ENCODE measurements at places on chromosomes 3 and 15.

DNA sequence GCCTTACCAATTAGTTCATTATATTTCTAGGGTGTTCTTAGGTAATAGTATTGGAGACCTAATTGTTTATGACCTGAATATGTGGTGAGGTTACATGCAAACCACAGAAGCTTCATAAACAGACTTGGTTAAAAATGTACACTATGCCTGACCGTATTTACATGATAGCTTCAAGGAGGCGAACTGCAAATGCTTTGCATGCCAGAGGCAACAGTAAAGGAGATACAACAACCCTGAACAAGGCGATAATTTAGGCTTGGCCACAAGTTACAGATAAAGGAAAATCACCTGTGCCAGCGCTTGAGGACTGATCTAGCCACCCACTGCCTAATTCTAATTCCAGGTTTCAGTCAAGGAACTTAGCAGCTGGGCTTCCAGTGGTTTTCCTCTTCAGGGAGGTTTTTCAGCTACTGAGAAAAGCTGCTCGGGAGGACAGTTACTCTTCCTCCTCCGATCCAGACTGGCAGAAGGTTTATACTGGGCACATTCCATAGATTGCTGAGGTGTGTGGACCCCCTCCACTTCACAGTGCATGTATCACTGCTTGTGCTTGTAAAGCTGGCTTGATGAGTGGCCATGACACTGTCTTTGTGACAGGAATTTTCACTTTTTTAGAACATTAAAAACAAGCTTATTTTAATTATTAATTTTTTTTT lies 95.6 kb downstream of the DHX36 start:
- DNase-seq: no peak

- DNase-seq: peak; percentile 88
Observed at GRCh38 chr15:45458746-45459403, 63.7 kb downstream of the SLC30A4 start.

DNA sequence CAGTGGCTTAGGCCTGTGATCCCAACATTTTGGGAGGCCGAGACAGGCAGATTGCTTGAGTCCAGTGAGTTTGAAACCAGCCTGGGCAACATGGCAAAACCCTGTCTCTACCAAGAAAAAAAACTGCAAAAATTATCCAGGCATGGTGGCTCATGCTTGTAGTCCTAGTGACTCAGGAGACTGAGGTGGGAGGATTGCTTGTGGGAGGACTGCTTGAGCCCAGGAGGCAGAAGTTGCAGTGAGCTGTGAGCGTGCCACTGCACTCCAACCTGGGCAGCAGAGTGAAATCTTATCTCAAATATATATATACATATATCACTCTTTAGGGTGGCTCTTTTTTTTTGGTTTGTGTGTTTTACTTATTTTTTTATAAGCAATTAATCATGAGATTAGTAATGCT lies 83.7 kb upstream of the WDR72 start:
- no peak for DNase-seq

DNA sequence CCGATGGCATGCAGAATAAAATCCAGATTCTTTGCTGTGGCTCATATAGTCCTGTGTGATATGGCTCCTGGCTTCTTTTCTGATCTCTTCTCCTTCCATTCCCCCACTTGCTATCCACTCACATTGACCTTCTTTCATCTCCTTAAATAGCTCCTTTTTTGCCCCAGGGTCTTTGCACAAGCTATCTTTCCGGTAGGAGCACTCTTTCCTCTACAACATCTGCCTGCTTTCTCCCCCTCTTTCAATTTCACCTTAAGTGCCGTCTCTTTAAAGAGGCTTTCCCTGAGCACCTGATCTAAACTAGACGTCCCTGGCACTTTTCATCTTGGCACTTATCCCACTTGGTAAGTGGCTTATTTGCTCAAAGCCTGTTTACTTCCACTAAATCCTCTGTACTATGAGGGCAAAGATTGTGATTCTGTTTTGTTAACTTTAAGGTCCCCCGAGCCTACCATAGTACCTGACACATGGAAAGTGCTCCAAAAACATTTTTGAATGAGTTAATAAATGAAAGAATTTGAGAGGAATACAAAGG lies 323.3 kb upstream of the TLE3 start:
- DNase-seq: no peak

DNA sequence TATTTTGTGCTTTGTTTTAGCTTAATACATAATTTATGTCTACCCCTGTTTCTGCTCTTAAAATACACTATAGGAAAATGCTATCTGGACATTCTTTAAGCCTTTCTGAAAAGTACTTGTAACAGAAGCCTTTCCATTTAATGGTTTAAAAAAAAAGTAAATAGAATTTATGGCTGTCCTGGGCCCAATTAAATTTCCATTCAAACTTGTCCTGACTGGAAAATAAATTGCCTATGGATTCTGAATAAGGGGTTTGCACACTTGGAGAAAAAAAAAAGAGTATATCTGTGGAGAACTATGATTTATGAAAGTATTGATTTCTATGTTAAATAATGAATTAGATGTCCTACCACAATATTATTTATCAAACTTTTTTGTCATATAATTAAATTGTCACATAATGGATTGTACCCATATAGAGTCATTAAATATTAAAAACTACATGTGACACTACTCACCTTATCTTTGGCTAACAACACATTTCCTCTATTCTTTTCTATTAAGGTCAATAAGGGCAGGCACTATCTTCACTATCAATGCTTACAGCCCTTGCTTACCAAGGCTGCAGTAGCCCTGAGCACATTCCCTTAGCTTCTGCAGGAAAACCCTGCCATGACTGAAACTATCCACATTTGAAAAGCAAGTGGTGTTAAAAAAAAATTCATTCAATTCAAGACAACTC lies 396.1 kb upstream of the ROBO2 start:
- DNase-seq: no peak

DNA sequence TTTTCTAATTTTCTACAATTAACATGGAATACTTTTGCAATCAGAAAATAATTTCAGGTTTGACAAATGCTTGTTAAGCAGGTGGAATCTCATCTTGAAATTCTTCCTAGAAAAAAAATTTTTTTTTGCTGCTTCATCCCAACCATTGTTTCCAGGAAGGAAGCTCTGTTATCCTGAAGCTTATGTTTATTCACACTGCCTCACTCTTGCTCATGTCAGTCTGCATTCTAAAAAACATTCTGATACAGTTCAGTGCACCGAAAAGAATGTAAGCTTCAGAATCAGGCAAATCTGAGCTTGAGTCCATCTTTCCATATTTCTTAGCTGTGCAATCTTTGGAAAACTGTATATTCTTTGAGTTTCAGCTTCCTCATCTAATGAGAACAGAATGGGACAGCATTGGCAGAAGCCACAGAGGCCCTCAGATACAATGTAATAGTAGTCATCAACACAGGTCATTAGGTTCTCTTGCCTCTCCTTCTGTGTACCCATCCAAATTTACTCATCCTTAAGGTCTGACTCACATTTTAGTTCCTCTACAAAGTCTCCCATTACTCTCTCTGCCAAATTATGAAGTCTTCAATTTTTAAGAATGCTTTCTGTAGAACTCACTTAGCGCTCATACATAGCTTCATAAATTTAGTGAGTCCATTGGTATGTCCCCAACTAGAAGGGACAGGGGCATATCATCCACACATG lies 881.8 kb upstream of the NR2F2 start:
- DNase-seq: no peak

GRCh38 chr3:71260782-71261181 lies 322.7 kb downstream of the FOXP1 start:
- DNase-seq: no peak

DNA sequence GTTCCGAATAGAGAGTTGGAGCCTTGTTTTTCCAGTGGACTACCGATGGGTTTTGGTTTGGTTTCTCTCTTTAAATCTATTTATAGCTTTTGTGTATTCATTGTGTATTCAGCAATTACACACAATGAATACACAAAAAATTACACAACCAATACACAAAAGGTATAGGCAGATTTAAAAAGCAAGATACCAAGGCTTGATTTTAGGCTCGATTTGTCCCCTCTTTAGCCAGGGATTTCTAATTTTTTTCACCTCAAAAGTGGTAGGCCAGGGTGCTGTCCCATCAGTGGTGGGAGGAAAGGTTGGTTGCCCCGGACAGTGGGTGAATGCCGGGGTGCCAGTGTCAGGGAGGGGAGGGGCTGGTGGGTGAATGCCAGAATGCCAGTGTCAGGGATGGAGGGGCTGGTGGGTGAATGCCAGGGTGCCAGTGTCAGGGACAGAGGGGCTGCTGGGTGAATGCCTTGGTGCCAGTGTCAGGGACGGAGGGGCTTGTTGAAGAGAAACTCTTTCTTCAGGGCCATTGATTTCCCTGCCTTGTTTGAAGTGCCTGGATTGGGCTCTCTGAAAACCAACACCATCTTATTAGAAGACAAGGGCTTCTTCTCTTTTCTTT lies 186.2 kb downstream of the GOLGA6L6 start:
- DNase-seq: no peak

GRCh38 chr3:159657176-159657575 lies 331.5 kb upstream of the IL12A start:
- no peak for DNase-seq

- no peak for DNase-seq
Observed at GRCh38 chr3:122563717-122564025, 429 bp downstream of the PARP9 start.

DNA sequence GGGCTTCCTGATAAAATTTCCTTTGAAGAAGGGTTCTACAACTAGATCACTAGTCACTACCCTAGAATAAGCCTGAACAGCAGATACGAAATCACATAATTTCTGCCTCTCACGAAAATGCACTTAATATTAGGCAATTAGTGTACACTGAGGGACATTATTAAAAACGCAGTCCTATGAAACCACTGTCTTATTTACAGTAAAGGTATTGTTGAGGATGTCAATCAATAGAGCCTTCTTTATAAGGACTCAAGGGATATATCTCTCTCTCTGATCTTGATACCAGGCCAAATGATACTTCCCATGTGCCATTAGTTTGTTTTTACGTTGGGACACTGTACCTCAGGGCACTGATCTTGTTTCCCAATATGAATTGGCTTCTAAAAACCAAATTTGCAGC lies 59.6 kb downstream of the ETFA start:
- no peak for DNase-seq

DNA sequence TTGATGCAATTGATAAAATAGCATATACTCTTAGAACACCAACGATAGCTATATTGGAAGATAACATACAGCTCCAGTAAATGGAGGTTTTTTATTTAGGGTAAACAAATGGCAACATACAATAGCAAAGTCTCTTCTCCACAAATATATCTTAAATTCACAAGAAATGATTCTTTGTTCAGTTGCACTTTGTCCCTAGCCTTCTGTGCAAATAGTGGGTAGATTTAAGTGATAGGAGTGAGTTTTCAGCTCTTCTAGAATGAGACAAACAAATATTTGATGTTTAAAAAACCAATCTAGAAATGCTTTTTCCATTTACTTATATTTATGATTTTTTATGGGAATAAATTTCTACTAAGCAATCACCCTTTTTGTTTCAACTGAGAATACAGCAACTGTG lies 253.8 kb downstream of the NEK10 start:
- no peak for DNase-seq

DNA sequence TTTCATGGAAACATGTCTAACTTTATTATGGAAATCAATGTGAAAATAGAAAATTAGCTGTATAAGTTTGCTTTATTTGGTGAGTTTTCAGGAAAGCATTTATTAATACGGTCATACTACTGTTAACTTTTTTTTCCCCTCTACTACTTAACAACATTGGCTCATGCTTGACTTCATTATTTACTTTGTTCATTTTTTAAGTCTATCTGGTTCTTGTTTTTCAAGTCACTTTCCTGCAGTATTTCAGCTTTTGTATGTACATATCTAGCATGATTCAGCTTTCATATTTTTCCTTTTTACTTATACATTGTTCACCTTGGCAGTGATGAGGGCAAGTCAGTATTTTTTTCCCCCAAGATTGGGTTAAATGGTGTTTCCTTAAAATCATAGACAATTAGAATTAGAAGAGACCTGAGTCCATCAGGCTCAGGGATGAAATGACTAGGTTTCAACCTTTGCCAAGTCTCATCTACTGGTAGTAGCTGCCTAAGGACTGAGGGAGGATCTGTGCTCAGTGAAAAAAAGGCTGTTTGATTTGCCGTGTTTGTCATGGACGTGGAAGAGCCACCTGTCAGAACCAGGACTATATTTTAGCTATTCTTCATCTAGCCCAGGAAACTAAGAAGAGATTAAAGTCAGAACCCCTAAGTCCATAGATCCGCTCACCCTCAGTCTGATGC lies 15.4 kb downstream of the TMOD3 start:
- no peak for DNase-seq

DNA sequence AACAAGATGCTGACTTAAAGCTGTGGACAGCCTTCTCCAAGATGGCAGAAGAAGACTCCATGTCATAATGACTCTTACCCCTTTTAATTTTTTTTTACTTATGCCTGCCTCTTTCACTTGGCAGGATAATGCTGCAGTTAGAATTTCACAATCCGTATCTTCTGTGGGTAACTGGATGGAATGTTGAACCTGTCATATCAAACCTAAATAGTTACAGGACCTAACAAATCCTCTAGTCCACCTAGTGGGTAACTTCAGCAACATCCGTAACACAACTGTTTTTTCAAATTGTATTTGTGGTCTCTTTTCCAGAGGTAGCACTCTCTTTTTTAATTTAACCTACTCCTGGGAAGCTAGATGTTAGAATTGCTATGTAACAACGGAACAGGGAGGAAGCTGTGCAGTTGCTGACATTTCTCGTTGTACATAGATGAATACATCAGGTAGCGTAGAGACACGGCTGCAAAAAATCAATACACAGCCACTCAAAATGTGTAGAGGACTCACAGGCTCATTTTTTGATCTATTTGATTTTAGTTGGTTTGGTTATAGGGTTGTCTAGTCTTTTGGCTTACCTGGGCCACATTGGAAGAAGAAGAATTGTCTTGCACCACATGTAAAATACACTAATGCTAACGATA lies 43.9 kb upstream of the TRPM1 start:
- no peak for DNase-seq

GRCh38 chr15:69602921-69603320 lies 150.3 kb downstream of the RPLP1 start:
- DNase-seq: no peak

GRCh38 chr3:71917545-71917944 lies 132.6 kb upstream of the PROK2 start:
- DNase-seq: no peak

GRCh38 chr15:52350423-52350822 lies 54.8 kb upstream of the MYO5C start:
- no peak for DNase-seq

DNA sequence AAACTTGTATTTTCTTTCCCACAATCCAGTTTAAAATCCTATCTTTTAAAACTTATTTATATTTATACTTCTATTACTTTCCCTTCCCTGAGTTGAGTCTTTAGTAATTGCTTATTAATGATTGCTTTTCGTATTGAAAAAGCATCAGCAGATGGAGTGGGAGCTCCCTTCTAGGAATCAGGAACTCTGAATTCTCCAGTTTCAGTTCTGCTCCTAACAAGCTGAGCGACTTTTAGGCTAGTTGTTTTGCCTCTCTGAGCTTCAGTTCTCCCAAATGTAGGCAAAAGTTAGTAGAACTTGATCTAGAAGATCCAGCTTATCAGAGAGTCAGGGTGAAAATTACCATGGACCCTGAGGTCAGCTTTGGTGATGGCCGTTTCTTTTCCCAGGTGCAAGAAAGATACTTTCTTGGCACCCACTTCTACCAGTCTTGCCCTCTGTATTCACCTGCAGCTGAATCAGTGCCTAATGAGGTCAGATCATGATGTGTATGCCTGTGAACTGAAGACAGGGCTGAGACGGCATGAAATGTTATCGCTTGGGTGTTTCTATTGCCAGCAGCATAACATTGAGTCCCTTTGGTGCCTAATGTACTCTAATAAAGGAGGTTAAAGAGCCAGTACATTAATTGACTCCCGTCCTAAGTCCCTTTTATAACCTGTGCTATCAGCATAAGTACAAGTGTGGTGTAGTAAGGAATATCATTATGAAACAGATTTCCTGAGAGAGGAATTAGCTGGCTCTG lies 194.5 kb upstream of the TBC1D5 start:
- DNase-seq: no peak

All from stimulated activated CD4-positive, alpha-beta T cell treated with anti-CD3 and anti-CD28 coated beads, Interleukin-2, amount 100 ng/mL, for 24 hours (primary cell).